ENCODE measurements at places on chromosomes 4 and X.

GRCh38 chrX:69163936-69164741, 1.1 kb downstream of the PJA1 start:
- DNase-seq, result no peak

GRCh38 chr4:117400039-117400835, 314.9 kb upstream of the TRAM1L1 start:
- DNase-seq, result peak; percentile 72

DNA sequence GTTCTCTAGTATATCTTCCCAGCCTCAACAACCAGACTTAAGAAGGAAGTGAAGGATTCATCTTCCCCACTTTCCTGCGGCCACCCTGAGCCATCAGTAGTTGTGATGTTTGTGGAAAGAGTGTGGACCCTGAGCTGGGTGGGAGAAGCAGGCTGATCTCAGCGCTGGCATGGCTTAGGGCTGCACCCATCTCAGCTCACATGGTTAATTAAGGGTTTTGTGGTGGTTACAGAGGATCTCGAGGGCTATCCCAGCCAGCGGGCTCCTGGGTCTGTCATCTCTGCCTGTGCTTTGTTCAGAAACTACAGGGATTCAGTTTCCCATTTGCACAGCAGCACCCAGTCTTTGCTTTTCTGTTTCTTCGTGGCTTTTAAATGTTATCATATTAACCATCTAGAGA, 163.4 kb downstream of the PTTG2 start:
- DNase-seq, result no peak

GRCh38 chr4:39933671-39934590, 43.8 kb downstream of the PDS5A start:
- peak; percentile 40 for DNase-seq

GRCh38 chrX:115713460-115713859, 152.5 kb downstream of the PLS3 start:
- no peak for DNase-seq

GRCh38 chr4:70511365-70511764, 7.0 kb upstream of the AMTN start:
- no peak for DNase-seq

DNA sequence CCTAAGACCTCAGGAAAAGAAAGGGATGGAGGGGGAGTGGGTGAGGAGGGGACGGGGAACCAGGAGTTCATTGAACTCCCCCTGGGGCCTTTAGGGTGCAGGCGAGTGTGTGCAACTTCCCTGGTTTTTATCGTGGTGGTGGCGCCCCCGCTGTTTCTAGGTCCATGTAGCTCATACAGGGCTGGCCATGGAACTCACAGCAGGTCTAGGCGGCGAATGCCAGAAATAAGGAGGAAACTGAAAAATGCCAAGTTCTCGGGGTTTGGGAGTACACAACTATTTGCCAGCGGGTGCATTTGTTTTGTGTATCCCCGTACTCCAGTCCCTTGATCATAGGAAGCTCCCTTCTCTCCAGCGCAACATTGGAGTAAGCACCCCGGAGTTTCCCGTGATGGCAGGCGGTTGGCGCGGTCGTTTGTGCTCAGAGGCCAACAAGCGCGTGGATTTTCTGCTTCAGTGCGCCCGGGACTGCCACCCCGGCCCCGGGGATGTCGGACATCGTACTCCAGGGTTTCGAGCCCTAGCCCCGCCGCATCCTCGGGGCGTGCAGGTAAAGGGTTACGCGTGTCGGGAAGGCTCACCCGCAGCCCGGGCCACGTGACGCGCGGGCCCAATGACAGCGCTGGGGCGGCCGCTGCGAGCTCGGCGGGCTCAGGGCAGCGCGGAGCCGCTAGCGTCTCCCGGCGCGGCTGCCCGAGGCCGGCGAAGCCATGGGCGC, 208.9 kb downstream of the NWD2 start:
- DNase-seq, result no peak

- DNase-seq, result no peak
These were observed 132.9 kb upstream of the PTCHD1 start for GRCh38 chrX:23201706-23202105.

GRCh38 chrX:136497556-136498052, at the start of gene HTATSF1:
Gene HTATSF1 (plus strand): TSS chrX:136497592. CDS start chrX:136497685, 93 bp downstream.
- DNase-seq, result no peak

GRCh38 chr4:166432842-166433241, 559.8 kb downstream of the TLL1 start:
- no peak for DNase-seq

DNA sequence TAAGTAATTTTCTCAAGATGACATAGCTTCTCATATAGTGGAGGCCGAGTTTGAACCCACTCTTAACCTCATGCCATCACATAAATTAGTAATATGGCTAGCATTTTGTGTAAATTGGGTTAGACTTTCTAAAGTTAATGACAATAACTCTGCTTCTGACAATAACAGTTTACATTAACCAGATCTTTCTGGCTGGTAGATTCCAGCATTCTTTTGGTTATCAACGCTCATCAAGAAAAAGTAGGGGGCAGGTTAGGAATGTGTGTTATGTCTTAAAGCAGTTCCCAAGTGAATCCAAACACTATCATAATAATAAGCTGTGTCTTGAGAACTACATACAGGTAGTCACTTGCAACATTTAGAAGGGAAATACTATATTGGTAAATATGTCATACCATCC, 162.5 kb downstream of the PRDM5 start:
- DNase-seq, result no peak

- DNase-seq, result no peak
These were observed 208.2 kb upstream of the PSAPL1 start for GRCh38 chr4:7642741-7643458.

- no peak for DNase-seq
These were observed 97.0 kb upstream of the PJA1 start for GRCh38 chrX:69262036-69262936.
